ENCODE measurements at places on chromosomes 3 and 15. TPM values are rescaled to one million over a fixed set of nuclear protein-coding genes. Genes with fewer than 3 reads are reported as not detected.

Gene APOD
- total RNA-seq, result not detected

Gene OPA1
- total RNA-seq, result 25.0 TPM

Gene WNT7A
- total RNA-seq, result 0.03 TPM

Gene PCOLCE2
- 70.4 TPM for total RNA-seq

Gene RUBCN
- total RNA-seq, result 3.4 TPM

Gene ARHGEF26
- total RNA-seq, result 0.88 TPM

Gene RNF123
- 14.3 TPM for total RNA-seq

Gene PIGZ
- 12.7 TPM for total RNA-seq

Gene UNC13C
- total RNA-seq, result 0.03 TPM

Gene SEMA3G
- total RNA-seq, result 0.17 TPM

All from Caki2 (cell line).